Left renal cortex interstitium (tissue), 4 donors: ENCODE measurements at places on chromosomes 4 and X. TPM values are rescaled to one million over a fixed set of nuclear protein-coding genes. Genes with fewer than 3 reads are reported as not detected.

GRCh38 chr4:4437798-4438470 lies 51.0 kb downstream of the NSG1 start:
- DNase-seq = no peak

DNA sequence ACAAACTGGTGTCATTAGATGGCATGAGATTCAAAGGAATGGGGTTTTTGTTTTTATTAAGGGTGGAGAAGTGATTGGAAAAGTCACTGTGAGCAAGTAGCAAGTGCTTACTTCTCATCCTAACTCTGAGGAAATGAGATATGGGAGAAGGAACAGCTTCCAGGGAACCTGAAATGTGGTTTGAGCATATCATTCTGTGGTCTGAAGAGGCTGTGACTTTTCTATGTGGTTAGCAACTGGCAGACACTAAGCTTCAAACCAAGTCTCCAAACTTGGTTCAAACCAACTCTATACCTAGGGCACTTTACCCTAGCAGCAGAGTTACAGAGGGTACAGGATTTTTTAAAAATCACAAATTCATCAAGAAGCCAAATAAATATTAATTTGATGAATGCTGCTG lies 58.2 kb downstream of the DCLK2 start:
- DNase-seq = no peak

The NAP1L2 gene
- polyA plus RNA-seq = 2.2 TPM

The MAGEC1 gene
- polyA plus RNA-seq = not detected

GRCh38 chrX:82723806-82724205 lies 784.3 kb upstream of the POU3F4 start:
- DNase-seq = no peak

The CT45A10 gene
- not detected for polyA plus RNA-seq
